ENCODE measurements at places on chromosomes 2 and 18.

GRCh38 chr2:188813857-188814256, 160.3 kb upstream of the COL3A1 start:
- DNase-seq, result no peak

DNA sequence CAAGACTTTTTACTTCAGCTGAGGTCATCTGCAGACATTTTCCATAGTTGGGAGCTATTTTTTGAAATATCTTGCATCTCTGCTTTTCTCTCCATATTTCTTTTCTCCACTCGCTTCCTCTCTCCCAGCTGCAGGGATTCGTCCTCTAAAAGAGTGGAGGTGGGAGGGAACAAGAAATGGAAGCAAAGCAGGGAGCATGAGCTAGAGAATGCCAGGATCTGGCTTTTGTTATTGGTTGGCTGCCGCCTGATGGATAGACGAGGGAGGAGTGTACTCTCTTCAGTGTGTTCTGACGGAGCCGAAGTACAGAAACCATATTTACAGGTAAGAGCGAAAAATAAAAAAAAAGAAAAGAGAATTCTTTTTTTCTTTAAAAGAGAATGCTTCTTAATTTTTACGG, at the start of gene CSRNP3:
Gene CSRNP3 (plus strand): TSS at position 282 of the 400 bp plus-strand sequence. CDS start 125,368 bp downstream, outside the sequence.
- peak; percentile 98 for DNase-seq

DNA sequence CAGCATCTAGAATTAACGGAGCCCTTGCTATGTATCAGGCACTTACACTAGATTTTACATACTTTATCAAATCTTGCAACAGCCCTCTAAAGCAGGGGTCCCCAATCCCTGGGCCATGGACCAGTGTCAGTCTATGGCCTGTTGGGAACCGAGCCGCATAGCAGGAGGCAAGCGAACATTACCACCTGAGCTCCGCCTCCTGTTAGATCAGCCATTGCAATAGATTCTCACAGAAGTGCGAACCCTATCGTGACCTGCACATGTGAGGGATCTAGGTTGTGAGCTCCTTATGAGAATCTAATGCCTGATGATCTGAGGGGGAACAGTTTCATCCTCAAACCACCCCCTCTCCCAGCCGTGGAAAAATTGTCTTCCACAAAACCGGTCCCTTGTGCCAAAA, 13.4 kb downstream of the DNAJB2 start:
- DNase-seq, result no peak

DNA sequence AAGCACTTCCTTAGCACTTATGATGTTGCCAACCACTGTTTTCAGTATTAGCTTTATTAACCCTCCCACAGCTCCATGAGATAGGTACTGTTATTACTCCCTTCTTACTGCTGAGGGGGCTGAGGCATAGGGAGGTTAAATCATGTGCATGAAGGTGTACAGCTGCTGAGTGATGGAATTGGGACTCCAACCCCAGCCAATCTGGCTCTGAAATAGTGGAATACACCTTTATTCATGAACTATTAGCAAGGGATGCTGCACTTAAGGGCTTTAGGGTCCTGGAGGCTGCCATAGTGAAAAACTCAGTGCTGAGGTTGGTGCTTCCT, 19.2 kb downstream of the SMARCAL1 start:
- no peak for DNase-seq

DNA sequence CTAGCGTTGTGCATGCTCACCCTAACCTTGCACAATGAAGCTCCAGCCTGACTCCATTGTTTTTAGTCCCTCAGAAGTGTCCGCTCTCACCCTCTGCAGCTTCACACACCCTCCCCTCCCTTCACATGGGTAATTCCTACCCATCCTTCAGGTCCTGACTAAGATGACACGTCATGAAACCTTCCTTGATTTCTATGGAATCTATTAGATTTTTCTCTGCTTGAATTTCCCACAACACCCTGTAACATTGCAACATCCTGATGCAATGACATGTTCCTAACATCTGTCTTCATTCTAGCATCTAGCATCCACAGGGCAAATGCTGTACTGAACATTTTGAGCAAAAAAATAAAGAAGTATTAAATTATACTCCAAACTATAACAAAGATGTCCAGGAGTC, 77.0 kb upstream of the PID1 start:
- DNase-seq, result no peak

Data from NCI-H1694 (cell line).